ENCODE measurements at places on chromosomes 6 and 20.

- DNase-seq: peak; percentile 20
Measured at GRCh38 chr6:133040094-133040802, 200.9 kb upstream of the EYA4 start.

DNA sequence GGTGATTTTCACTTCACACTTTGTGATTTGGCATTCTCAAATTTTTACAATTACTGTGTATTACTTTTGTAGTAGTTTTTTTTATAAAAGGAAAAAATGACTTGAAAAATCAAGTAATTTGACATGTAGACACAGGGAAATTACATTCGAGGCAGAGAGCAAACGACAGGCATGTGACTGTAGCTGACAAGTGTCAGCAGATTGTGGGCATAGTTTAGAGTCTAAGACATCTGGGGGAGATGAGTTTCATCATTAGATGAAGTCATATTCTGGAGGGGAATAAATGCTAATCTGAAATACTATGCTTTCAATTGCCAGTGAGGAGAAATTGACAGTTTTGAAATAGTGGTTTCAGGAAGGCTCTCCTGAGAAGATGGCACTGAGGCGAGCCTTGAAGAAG, 126.0 kb downstream of the MTHFD1L start:
- DNase-seq: no peak

DNA sequence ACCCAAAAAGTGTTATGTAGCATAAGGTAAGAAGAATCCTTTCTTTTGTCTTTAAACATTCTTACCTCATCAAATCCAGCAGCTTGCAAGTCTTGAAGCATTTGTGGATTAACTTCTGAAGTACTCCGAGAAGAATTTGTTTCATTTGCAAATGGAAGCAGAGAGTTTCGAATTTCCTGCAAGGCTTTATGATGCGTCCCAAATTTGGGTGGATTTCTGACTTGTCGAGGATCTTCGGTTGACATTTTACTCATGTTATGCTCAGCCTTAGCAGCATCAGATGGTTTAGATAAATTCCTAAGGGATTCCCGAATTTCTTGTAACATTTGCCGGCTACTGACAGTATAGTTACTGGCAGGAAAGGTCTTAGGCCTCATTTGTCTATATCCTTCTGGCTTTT, 16.2 kb downstream of the LATS1 start:
- no peak for DNase-seq

DNA sequence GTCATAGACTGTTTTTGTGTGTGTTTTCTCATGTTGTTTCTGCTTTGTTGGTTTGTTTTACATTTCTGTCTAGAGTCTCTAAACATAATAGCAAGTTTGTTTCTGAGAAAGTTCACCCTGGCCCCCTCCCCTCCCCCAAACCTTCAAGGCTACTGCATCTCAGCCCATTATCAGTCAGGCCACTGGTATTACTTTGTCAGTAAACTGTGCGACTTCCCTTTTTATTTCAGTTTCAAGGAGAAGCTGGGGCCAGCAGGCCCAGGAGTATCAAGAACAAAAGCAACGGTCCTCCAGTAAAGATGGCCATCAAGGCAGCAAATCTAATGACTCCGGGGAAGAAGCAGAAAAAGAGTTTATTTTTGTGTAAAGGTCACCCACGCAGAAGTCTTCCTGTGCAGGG, 32.8 kb upstream of the SCGN start:
- DNase-seq: peak; percentile 6

DNA sequence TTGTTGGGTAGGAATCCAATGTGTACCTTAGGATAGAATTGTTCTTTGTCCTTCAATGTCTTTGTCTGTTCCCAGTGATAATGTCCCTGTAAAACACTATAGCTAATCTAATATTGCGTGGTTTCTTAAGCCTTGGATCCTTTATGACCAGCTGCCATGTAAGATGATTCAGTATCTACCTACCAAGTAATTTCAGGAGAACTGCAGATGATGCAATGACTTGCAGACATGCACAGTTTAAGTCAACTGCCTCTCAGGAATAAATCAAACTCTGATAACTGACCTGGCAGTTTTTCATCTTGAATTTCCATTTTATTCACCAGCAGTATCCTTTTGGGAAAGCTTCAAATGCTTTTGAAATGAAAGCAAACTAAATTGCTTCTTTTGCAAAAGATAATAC, 157.8 kb downstream of the TPBG start:
- no peak for DNase-seq

DNA sequence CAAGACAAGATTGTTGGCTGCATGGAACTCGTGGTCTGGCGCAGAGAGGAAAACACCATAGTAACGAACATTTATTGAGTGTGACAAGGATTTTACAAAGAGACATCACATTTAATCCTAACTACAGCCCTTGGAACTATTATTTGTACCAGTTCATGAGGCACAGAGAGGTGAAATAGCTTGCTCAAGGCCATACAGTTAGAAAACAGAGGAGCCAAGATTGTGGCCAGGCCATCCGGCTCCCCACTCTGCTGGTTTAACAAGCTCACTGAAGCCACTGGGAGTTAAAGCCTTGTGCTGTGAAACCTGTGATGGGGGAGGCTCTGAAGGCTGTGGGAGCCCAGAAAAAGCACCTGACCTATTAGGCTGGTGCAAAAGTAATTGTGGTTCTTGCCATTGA, 74.9 kb upstream of the ZNFX1 start:
- no peak for DNase-seq

GRCh38 chr6:100464903-100465700, at the start of gene SIM1:
Gene SIM1, minus strand, starts transcription at chr6:100464921. Its CDS starts 1,453 bp downstream, at chr6:100463468.
- DNase-seq: no peak

GRCh38 chr20:39264506-39265172, 302.5 kb downstream of the DHX35 start:
- peak; percentile 77 for DNase-seq

DNA sequence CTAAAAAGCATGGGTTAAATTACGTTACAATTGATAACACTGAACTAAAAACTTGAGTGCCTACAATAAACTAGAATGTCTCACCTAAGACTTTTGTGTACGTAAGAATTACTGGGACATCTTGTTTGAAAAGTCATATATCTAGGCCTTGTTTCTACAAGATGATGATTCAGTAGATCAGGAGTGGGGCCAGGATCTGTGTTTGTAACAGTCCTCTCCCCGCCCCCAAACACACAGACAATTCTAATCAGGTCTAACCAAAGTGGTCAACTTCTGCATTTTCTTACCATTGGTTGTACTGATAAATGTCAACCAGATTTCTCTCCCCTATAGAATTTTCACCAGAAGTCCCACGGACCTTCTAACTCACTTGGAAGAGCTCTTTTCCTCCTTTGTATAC, 56.9 kb downstream of the RAMACL start:
- DNase-seq: no peak

GRCh38 chr6:147906361-147906760, 397.9 kb downstream of the SAMD5 start:
- no peak for DNase-seq

DNA sequence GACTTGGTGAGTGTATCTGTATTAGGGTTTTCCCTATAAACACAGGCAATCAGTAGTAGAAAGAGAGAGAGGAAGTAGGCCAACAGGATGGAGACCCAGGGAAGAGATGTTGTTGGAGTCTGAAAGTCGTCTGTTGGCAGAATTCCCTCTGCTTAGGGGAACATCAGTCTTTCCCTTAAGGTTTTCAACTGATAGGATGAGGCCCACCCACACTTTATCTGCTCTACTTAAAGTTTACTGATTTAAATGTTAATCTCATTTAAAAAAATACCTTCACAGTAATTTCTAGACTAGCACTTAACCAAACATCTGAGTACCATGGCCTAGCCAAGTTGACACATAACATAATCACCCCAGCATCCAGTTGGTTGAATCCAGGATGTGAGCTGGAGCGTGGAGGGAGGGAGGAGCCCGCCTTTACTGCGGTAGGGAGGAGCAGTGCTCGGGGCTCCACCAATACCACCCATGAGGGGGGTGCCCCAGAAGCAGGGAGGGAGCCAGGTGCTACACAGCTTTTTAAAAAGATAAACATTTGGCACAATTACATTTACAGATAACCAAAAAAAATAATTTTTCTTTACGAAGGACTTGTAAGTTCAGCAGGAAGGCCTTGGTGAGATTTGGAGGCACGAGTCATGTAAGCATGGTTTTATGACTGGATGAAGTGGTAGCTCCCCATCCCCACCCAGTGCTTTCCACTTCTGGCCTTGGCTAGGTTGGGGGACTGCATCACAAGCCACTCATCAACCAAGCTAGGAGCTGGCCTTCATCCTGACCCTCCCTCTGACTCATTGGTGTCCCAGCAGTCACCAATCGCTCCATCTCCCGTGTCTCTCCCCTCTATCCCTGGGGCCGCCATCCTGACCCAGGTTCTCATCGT, 18.4 kb upstream of the SNX9 start:
- peak; percentile 66 for DNase-seq

- DNase-seq: no peak
Measured at GRCh38 chr6:2085657-2086056, 159.7 kb downstream of the GMDS start.

- DNase-seq: no peak
Measured at GRCh38 chr6:18422136-18422535, 35.0 kb downstream of the RNF144B start.

DNA sequence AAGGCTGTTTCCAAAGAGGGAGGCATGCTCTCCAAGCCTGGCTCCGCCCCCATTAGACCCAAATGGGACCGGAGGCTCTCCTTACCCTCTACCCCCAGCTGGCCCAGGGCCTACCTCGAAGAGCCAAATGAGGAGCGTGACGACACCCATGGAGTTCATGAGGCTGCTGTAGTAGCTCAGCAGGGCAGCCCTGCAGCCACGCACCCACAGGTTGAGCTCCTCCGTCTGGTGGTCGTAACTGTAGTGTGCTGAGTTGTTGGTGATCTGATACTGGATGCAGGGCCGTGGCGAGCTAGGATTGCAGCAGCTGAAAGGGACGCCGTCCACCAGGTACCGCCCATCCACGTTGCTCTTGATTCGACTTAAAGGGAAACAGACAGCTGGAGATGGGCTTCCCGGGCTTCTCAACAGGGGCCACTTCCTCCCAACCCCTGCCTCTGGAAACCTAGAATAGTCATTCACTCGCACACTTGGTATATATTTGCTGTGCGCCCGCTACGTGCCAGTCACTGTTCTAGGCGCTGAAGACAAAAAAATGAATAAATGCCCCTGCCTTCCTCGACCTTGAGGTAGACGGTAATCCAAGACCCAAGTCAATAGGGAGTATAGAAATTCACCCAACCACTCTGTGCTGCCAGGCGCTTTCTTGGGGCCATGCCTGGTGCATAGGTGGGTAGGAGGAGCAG, 18.0 kb downstream of the PRPH2 start:
- no peak for DNase-seq

DNA sequence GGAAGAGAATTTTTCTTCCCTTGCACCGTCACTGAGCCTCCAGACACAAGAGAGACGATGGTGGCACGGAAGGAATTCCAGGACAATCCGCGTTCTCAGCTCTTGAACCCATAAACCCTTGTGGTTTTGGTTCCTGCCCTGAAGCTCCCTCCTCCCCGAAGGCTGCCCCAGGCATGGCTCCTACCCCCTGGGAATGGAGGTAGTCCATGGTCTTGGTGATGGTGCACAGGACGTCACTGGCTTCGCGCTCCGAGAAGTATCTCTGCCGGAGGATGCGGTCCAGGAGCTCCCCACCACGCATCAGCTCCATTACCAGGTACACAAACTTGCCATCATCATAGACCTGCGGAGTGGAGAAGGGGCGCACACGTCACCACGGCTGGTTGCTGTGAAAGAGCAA, 47.5 kb upstream of the MPC1 start:
- DNase-seq: no peak

DNA sequence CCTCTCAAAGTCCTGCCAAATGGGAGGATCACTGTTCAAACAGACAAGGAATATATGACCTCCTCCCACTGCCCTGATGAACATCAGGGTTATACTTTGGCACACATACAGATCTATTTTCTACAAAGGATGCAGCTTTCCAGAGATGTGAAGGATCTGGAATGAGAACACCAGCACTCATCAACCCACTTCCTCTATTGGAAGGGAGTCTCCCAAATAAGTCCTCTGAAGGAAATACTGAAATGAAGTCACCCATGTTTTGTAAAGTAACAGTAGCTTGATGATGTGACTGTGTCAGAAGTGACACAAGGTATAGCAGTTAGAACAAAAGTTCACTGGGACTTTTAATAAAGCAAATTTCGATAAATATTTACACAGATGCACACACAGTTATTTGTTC, 104.9 kb downstream of the OGFRL1 start:
- DNase-seq: no peak

DNA sequence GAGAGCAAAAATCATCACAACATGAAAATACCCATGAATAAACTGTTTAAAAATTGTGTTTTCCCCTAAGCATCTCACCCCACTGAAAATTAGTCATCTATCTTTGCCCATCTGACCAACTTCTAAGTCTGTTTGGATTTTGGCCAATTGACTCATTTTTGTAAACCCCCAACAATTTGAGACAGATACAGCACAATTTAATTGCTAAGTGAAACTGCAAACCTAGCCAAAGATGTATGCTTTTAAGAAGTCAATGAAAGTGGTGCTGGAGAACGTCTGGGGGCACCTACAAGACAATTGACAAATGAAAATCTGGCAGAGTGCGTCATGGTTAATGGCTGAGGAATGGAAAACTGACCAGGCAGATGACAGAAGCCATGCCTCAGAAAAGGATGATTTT, 30.9 kb upstream of the SLC24A3 start:
- no peak for DNase-seq

- no peak for DNase-seq
Measured at GRCh38 chr6:11368264-11368663, 135.8 kb upstream of the NEDD9 start.

Measured in K562 (cell line).